Activated naive CD4-positive, alpha-beta T cell treated with anti-CD3 and anti-CD28 coated beads, Interleukin-2, amount 10 ng/mL, durations not matched to agents 5 hours and 36 hours (primary cell): ENCODE measurements at places on chromosomes 11 and 22. TPM values are rescaled to one million over a fixed set of nuclear protein-coding genes. Genes with fewer than 3 reads are reported as not detected.

Gene FGF19
- not detected for total RNA-seq

Gene ANAPC15
- 74.3 TPM for total RNA-seq

Gene PRR5
- total RNA-seq, result 25.7 TPM

Gene KCTD14
- 0.18 TPM for total RNA-seq

Gene CRACR2B
- 25.2 TPM for total RNA-seq

Gene CHRM4
- total RNA-seq, result 0.19 TPM

Gene DERL3
- total RNA-seq, result 12.0 TPM

Gene KDM4E
- total RNA-seq, result not detected

Gene VWA5A
- 6.8 TPM for total RNA-seq

Gene TCN2
- total RNA-seq, result 0.24 TPM

Gene POLD3
- 42.4 TPM for total RNA-seq

Gene SEPTIN5
- total RNA-seq, result not detected

Gene SUSD2
- total RNA-seq, result 0.55 TPM

Gene MIOX
- total RNA-seq, result not detected

Gene CTTN
- 0.39 TPM for total RNA-seq

Gene MS4A15
- total RNA-seq, result not detected

Gene TRIOBP
- 39.6 TPM for total RNA-seq

Gene ARL14EP
- total RNA-seq, result 35.2 TPM

Gene GGTLC3
- not detected for total RNA-seq

Gene TMEM45B
- total RNA-seq, result 3.9 TPM
